ENCODE measurements at places on chromosomes 2 and 18.

GRCh38 chr2:132656266-132656975, 13.6 kb downstream of the LYPD1 start:
- no peak for DNase-seq

DNA sequence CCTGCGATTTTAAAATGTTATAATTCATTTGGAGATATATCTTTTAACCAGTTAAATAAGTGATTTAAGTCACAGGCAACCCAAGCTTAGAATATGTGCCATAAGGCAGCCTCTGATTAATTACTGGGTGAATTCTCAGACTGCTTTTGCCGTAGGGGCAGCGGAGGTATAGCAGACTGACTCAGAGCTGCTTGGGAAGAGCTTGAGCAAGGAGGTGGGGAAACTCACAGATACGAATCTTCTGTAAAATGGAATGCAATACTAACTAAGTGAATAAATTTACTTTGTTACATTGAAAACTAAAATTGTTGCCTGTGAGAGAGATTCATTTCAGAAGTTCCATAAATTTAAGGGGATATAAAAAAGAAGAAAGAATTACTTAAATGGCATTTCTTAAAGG, 115.4 kb downstream of the KYNU start:
- DNase-seq, result no peak

- no peak for DNase-seq
Observed at GRCh38 chr2:107588181-107588580, 238.5 kb upstream of the RGPD4 start.

- DNase-seq, result no peak
Observed at GRCh38 chr2:142629193-142629592, 248.3 kb upstream of the KYNU start.

- no peak for DNase-seq
Observed at GRCh38 chr2:85401464-85401805, 8.7 kb downstream of the CAPG start.

DNA sequence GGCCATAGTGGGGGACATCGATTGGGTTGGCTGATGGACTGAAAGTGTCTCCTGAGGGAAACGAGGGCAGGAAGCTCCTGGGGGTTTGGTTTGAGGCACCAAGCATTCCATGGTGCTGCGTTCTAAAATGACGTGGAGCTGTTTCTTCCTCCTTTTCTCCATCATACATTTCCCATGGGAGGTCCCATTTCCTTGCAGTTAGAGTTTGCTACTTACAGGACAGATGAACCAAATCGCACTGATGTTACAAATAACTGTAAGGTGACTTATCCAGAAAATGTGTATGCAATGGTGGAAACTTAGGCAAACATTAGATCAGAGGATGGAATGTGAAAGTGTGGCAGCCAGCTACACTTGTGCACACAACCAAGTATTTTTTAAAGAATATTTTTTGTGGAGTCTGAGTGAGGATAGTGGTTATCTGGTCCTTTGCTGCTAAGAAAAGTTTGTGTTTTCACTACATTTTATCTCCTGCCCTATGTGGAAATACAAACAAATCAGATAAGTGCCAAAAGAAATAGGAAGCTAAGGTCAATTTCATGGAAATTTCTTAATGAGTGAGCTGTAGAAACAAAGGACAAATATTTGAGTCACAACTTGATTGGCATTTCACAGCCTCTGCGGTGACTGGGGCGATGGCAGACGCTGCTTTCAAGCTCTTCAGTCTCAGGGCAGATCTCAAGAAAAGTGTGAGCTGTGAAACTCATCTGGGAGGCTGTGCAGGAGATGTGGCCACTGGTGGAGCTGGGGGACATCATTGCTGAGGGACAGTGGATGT, 256.2 kb downstream of the TSN start:
- no peak for DNase-seq

GRCh38 chr18:848062-848861, 36.2 kb upstream of the YES1 start:
- DNase-seq, result no peak

DNA sequence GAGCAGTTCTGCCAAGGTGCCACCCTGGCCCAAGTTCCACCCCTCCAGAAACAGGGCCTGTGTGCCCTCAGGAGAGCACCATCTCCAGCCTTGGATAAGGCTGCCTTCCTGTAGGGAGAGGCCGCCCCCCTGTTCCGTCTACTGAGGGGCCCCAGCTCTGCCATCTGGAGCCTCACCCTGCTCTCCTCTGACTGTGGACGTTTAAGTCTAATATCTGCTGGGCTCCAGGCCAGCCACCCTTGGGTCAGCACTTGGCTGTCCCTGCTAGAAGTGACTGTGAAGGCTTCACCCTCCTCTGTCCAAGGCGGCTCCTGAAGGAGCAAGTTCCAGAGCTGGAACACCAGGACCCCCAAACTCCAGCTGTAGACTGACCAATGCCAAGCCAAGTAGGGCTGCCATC, 26.3 kb downstream of the RHOB start:
- no peak for DNase-seq

DNA sequence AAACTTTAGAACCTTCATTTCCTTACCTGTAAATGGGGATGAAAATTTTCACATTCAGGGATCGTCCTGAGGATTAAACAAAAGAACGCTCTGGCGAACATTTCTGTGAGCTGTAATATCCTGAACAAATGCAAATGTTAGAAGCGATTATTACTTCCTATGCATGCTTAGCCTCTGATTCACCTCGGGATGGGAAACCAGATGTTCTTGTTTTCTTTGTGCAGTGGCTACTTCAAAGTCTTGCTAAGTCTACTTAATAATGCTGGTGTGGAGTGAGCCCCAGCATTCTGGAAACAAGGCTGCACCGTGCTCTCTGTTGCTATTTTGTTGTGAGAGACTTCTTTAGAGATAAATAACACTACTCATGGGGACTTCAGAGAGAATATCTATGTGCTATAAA, 119.1 kb upstream of the PELI1 start:
- peak; percentile 56 for DNase-seq

DNA sequence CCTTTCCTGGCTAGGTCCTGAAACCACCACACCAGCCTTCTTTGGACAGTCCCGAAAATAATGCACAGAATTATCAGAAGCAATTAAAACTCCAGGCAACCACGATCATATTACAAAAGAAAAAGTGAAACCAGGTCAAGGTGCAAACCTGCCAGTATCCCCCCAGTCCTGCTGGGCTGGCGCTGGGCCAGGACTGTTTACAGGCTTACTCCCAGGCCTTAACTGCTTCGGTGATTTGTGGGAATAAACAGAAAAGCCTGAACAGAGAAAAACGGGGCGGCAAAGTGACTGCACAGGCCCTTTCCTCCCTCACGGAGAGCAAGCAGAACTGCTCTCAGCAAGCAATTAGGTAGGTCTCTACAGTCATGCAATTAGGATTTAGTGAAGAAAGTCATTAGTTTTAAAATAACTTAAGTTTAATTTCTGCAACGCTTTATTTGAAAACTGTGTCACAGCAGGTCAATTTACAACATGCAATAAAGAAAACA, 1.3 kb downstream of the HDAC4 start:
- DNase-seq, result peak; percentile 50

DNA sequence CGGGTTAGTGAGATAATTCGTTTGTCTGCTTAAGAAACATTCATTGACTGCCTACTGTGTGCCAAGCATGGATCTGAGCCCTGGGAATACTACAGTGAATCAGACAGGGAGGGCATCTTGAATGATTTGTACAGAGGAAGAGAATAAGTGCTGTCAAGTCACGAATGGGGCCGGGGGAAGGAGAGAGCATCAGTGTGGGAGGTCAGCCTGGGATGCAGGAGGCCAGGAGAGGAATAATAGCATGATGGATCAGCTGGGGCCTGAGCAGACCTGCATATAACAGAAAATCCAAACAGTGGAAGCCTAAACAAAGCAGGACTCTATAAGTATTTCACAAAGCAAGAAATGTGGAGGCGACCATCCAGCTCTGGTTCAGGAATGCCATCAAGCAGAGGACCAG, 55.4 kb upstream of the PAX8 start:
- no peak for DNase-seq

DNA sequence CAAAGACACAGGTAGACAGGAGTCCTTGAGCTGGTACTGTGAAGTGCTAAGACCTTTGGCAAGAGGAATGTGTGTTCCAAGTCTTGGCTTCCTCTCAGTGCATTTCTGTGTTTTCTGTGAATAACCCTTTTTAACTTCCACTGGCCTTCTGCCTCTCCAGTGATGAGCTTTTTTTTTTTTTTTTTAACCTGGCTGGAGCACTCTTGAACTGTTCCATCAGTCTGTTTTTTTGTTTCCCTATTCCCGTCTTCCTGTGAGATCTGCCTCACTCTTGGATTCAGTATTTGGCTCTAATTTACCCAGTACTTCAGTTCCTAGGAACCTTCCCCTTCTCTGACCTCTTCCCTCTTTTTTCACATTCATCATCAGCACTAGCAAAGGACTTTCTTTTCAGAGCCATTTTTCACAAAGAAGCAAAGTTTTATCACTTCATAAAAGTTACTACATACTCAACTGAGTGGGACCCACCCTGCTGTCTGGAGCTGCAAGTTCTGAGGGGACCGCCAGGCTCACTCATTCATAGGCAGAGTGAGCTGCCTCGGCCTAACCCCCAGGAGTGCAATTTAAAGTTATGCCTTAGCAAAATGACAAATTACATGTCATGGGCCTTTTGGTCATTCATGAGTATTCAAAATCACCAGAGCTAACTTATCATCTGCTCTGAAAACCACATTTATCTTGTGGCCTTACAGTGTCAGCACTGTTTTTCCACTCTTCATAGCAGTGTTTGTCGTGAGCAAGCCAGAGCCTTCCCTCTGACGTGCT, 126.9 kb upstream of the DAPL1 start:
- DNase-seq, result peak; percentile 74

GRCh38 chr18:25298853-25299274, 53.1 kb downstream of the ZNF521 start:
- peak; percentile 50 for DNase-seq

- peak; percentile 22 for DNase-seq
Observed at GRCh38 chr2:127100251-127101047, 6.5 kb downstream of the BIN1 start.

DNA sequence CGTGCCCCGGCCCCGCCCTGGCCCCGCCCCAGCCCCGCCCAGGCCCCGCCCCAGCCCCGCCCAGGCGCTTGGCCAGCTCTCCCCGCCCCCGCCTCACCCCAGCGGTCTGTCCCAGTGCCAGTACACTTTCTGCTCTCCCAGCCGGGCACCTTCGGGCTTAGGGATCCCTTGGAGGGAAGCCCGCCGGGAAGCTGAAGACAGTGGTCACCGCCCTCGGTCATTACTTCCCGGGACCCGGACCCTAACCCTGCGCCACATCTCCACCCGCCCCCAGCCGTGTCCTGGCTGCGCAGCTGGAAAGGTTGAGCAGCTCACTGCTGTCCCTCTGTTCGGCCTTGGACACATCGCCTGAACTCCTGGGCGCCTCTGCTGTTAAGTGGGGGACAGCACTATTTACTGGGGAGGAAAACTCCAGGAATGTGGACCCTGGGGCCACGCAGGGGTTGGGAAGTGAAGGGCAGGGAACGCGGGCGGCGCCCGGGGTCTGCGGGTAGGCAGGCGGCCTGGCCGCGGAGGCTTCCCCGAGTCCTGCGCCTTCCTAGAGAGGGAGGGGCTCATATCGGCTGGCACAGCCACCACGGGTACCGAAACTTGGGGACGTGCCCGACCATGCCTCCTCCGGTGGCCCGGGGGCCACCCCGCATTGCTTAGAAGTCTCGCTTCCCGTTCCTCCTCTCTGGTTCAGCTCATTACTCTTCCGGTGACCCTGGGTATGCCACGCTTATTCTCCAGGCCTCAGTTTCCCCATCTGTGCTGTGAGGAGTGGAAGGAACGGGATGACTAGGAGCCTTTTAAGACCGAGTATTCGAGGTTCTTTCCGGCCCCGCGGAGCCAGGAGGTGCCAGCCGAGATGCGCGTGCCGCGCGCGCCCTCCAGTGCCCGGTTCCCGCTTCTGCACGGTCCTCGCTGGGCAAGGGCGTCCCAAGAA, 121.0 kb downstream of the GYPC start:
- DNase-seq, result peak; percentile 90

GRCh38 chr2:189276277-189276676, 96.7 kb upstream of the COL5A2 start:
- no peak for DNase-seq

DNA sequence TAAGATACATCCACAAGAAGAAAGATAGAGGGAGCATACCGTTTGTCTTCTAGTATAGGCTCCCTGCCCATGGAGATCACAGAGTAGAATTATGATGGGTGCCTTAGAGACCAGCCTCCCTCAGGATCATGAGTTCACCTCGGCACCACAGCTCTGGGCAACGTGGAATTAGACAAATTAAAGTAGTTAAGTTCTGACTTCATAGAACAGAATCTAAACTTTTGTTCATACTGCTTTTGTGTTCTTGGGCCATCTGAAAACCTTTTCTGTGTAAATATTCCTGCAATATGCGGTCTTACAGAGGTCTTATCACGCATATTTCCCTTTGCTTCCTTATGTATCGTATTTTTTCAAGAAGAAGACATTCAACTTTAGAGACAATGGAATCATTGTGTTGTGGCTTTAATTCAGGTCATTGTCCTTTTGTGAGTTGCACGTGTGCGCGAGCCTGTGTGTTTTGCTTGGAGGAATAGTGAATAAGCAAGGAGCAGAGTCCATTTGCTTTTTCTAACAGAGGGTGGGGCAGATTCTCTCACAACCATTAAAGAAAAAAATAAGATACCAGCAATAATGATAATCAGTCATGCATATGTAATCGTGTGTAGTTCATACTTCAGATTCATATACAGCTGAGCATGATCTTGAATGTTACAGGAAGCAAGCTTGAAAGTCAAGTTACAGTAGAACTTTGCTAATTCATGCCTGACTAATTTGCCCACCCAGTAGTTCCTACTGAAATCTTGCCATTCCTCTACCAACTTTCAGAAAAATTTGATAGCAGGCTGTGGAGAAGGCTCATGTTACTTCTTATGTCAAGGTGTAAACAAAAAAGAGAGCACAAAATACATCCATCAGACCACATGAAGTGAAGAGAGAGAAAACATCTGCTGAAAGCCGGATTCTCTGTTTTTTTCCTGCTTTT, 243.6 kb downstream of the NEDD4L start:
- no peak for DNase-seq

DNA sequence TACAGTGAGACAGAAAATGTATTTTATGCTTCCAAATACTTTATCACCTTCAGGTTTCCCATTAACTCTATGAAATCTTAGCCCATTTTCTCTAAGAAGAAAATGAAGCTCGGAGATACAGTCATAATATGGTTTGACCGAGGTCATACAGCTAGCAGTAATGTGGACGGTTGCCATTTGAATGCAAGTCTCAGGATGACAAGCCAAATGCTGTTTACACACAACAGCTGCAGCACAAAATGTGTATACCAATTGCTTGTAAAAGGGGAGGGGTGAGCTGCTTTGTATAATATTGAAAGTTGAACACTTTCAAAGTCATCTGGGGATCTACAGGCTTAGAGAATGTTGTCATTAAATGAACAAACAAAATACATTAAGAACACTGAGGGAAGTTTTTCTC, 93.8 kb upstream of the FSIP2 start:
- DNase-seq, result peak; percentile 56

GRCh38 chr2:206766057-206766930, 888 bp downstream of the FASTKD2 start:
- no peak for DNase-seq

- peak; percentile 66 for DNase-seq
Observed at GRCh38 chr2:43070676-43071502, 155.5 kb downstream of the ZFP36L2 start.
